ENCODE measurements at places on chromosomes 3 and 15.

- no peak for DNase-seq
Observed at GRCh38 chr15:62068071-62068809, 1.5 kb downstream of the C2CD4A start.

GRCh38 chr3:54827776-54828175 is 100.1 kb downstream of the LRTM1 start:
- no peak for DNase-seq

- DNase-seq, result peak; percentile 11
Observed at GRCh38 chr3:134682196-134682880, 31.5 kb upstream of the KY start.

DNA sequence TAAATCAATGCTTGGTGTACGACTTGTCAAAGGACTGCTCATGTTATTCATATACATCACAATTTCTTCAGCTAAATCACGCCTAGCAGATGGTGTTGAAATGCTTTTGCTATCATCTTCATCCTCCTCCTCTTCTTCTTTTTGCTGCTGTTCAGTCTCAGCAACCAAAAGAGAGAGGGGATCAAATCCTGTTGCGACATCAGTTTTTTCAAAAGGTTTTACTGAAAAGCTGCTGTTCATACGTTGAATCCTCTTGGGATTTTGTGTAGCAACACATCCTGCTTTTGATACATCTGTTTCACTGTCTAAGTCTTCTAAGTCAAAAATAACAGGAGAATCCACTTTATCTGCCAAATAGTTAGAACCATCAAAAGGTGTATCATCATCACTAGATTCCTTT is 69.0 kb downstream of the SLC24A1 start:
- no peak for DNase-seq

DNA sequence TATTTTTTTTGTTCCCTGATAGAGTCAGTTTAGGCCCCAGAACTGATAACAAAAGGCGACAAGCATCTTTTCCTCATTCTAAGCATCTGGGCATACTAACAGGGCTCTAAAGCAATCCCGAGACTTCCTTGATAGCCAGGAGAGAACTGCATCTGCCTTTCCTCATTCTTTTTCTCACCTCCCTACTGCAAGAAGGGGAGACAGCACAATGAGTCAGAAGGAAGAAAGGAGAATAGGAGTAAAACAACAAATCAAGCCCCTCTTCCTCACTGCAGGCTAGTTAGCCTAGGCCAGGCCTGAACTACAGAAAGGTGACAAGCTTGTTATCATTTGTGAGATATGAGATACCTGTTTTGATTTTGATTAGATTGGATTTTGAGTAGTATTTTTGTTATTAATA is 97.9 kb downstream of the NAALADL2 start:
- DNase-seq, result no peak

DNA sequence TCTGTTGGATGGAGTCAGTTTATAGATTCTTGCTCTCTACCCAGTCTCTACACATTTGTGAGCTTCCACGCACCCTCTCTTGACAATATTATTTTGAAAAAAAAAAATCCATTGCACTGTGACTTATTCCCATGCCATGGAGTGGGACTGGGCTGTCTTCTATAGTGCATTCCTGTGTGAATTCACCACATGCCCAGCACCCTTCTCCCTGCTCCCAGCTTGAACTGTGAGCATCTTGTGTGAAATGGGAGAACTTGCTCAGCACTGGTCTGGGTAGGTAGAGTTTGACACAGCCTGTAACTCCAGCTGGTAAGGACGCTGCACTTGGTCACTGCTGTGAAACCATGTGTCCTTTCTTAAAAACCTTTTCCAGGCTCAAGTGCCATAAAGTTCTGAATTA is 91.9 kb downstream of the ARNT2 start:
- no peak for DNase-seq
